GM23338 (cell line): ENCODE measurements at places on chromosomes 2 and 18. TPM values are rescaled to one million over a fixed set of nuclear protein-coding genes. Genes with fewer than 3 reads are reported as not detected.

- H3K36me3 ChIP-seq = no peaks in the 10 kb centered on the region
- no peaks in the 10 kb centered on the region for H3K27me3 ChIP-seq
- no peak overlapping the region for H3K4me3 ChIP-seq
- no peak overlapping the region for H3K27ac ChIP-seq
- H3K4me1 ChIP-seq = no peaks in the 10 kb centered on the region
- DNase-seq = no peak
Observed at GRCh38 chr18:45519411-45520280, 95.6 kb upstream of the SLC14A2 start.

DNA sequence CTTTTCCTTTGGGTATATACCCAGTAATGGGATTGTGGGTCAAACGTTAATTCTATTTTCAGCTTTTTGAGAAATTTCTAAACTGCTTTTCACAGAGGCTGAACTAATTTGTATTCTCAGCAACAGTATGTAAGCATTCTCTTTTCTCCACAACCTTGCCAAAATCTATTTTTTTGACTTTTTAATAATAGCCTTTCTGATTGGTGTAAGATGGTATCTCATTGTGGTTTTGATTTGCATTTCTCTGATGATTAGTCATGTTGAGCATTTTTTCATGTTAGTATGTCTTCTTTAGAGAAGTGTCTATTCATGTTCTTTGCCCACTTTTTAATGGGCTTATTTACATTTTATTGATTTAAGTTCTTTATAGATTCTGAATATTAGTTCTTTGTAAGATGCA lies 145.5 kb downstream of the TRABD2A start:
- H3K36me3 ChIP-seq = no peaks in the 10 kb centered on the region
- no peaks in the 10 kb centered on the region for H3K4me1 ChIP-seq
- no peak overlapping the region for H3K4me3 ChIP-seq
- H3K27ac ChIP-seq = no peak overlapping the region
- no peaks in the 10 kb centered on the region for H3K27me3 ChIP-seq

LIMS2 gene
- 1.3 and 1.6 TPM in 2 replicates for total RNA-seq

DNA sequence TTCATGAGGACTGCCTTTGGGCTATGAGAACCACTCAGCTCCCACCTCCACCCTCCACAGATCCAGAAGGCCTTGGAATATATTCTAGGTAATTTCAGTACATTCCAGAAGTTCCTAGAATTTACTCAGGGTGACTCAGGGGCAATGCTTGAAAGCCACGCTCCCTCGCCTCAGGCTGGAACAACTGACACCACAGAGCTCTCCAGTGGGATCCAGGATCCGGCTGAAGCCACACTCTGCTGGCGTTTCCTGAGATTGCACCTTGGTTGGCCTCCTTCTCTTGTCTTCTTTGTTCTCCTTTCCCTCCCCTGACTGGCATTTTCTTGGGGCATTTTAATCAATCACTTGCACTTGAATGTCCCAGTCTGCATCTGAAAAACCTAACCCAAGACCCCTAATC lies 92.6 kb upstream of the KCNE4 start:
- H3K4me3 ChIP-seq = no peak overlapping the region
- H3K27ac ChIP-seq = no peak overlapping the region
- DNase-seq = peak; percentile 79
- H3K27me3 ChIP-seq = no peaks in the 10 kb centered on the region
- H3K36me3 ChIP-seq = no peaks in the 10 kb centered on the region
- no peaks in the 10 kb centered on the region for H3K4me1 ChIP-seq

- no peaks in the 10 kb centered on the region for H3K36me3 ChIP-seq
- no peak overlapping the region for H3K4me3 ChIP-seq
- no peak for DNase-seq
- no peaks in the 10 kb centered on the region for H3K4me1 ChIP-seq
- H3K27ac ChIP-seq = no peak overlapping the region
Observed at GRCh38 chr18:45071956-45072355, 391.3 kb downstream of the SETBP1 start.

DNA sequence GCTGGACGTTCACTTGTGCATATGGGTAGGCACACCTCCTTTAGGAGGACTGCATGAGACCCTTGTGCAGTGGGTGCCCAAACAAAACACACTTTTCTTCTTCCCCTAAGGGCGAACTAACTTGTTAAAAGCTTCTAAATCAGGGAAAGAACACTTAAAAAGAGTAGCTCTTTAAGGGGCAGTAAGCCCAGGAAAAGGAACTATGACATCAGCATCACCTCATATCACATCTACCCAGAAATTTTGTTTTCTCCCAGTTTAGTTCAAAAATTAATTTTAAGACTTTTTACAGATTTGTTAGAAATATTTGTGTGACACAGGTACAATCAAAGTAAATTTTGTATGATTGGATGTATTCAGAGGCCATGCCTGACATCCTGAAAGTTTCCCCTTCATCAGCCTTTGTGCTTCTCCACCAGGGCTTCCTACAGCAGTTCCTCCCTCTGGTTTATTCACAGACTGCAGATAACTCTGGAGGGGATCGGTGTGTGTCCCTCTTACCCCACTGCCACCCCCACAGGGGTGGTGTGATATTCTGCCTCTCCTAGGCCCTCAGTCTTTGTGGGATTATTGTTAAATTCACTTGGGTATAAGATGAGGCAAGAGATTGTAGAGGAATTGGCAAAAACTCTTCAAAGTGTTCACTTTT lies 27.6 kb downstream of the BCL2L11 start:
- no peaks in the 10 kb centered on the region for H3K27me3 ChIP-seq
- peaks cover 16% of the 10 kb centered on the region; the same call in 1 of the 2 replicates for H3K36me3 ChIP-seq
- H3K4me1 ChIP-seq = peaks cover 3% of the 10 kb centered on the region; the same call in 1 of the 2 replicates
- no peak overlapping the region for H3K4me3 ChIP-seq
- H3K27ac ChIP-seq = peak overlapping the region; percentile 15; the same call in 1 of the 2 replicates
- no peak for DNase-seq
